Fibroblast of skin of right quadriceps (primary cell): ENCODE measurements at places on chromosomes 11 and 22.

- DNase-seq = no peak
Measured at GRCh38 chr11:45204761-45205160, 58.3 kb downstream of the PRDM11 start.

- no peak for DNase-seq
Measured at GRCh38 chr22:30002861-30003486, 77.3 kb upstream of the HORMAD2 start.

DNA sequence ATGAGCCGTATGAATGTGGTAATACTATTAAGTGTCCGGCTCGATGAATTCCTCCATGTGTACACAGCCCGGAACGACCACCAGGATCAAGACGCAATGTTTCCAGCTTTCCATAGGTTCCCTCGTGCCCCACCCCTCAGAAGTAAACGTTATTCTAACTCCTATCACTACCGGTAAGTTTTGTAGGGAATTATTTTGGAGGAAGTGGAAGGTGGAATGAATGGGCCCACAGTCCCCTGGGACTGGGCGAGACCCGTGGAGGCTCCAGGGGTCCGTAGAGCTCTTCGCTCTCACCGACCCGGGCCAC, 720 bp upstream of the FAR1 start:
- DNase-seq = no peak

GRCh38 chr22:36852056-36852973, 8.5 kb upstream of the NCF4 start:
- DNase-seq = no peak

GRCh38 chr11:10751581-10751940, 515 bp downstream of the CTR9 start:
- no peak for DNase-seq

DNA sequence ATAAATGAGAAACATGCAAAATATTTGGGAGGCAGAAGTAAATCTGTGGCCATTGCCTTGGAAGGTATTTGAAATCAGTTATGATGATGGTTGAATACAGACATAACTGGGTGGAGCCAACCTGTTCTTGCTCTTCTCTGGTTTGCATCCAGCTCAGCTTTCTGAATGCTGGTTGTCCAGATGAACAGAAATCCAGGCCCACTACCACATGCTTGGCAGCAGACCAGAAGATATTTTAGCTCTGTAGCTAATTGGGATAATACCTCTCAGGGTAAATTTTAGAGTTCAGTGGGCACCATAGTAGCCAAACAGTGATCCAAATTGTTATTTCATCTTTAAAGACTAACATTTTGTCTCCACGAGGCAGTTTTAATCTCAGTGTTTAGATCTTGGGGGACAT, 308.3 kb downstream of the RAB38 start:
- DNase-seq = no peak

GRCh38 chr11:1674173-1675131, 22.5 kb upstream of the KRTAP5-6 start:
- no peak for DNase-seq

- no peak for DNase-seq
Measured at GRCh38 chr22:39763276-39763675, 130.3 kb downstream of the ENTHD1 start.

GRCh38 chr22:24525416-24526037, 29.4 kb downstream of the GUCD1 start:
- DNase-seq = peak; percentile 49

DNA sequence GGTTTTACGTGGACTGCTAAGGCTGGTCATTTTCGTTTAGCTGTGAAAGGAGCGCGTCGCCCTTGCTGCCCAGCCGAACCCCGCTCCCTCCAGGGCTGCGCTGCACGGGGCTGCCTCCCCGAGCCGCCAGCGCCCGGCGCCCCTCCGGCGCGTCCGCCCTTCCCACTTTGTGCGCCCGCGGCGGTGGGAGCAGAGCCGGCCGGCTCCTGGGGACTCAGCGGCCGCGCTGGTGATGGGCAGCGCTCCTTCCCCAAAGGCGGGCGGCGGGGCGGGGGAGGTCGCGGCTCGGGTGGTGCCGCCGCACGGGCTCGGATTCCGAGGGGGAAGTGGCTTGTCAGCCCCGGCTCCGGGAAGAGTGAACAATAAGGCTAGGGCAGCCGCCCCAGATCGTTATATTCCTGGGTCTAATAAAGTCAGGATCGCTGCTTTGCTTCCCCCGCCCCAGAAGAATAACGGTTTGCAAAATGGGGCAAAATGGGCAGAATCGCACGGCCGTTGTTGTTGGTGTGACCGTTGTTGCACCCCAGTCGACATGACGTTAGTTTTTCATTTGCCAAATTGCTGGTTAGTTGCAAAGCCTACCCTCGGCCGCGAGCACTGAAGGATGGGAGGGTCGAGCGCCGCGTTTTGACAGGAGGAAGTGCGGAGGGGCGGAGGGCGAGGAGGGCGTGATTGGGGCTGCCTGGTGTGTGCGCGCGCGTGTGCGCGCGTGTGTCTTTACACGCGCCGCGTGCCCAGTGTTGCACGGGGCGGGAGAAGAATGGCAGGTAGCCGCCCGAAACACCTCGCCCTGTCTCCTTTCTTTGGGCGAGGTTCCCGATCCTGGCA, 745 bp downstream of the NCAM1 start:
- DNase-seq = no peak

DNA sequence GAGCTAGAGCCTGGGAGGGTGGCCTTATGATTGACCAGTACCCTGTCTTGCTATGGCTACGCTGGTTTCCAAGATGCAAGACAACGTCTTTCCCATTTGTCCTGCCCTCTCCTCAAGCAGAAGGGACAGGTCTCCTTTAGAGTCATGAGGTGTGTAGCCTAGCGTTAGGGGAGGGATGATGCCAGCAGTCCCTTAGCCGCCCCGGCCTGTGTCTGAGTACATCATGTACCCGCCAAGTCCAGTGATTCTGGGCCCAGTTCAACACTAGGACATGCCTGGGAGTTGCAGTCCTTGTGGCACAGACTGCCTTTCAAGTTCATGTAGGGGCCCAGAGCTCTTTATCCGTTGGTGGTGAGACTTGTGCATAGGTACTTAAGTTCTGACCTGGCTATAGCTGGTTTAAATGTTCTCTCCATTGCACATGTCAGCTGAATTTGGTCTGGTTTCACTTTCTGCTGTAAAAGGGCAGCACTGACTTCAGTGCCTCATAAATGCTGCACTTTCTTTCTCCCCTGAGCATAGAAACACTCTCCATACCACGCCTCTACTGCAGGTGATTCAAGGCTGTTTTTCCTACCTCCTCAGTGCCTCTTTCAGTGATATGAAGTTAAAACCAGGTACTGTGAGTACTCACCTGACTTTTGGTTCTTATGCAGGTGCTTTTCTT, 151.1 kb downstream of the METTL15 start:
- no peak for DNase-seq

DNA sequence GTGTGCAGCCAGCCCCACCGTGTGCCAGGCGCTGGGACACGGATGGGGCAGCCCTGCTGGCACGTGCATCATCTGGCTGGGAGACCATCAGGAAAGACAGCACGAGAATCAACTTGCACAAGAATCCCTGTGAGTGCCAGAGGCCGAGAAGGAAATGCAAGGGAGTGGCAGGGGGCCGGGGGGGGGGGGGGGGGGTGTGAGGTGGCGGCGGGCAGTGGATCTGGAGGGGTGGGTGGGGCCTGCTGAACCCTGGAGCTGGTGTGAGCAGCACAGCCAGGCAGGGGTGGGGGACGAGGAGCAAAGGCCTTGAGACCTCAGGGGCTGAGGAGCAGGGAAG, 14.0 kb upstream of the FLRT1 start:
- no peak for DNase-seq

GRCh38 chr11:15638386-15638787, 523.7 kb downstream of the INSC start:
- DNase-seq = no peak

DNA sequence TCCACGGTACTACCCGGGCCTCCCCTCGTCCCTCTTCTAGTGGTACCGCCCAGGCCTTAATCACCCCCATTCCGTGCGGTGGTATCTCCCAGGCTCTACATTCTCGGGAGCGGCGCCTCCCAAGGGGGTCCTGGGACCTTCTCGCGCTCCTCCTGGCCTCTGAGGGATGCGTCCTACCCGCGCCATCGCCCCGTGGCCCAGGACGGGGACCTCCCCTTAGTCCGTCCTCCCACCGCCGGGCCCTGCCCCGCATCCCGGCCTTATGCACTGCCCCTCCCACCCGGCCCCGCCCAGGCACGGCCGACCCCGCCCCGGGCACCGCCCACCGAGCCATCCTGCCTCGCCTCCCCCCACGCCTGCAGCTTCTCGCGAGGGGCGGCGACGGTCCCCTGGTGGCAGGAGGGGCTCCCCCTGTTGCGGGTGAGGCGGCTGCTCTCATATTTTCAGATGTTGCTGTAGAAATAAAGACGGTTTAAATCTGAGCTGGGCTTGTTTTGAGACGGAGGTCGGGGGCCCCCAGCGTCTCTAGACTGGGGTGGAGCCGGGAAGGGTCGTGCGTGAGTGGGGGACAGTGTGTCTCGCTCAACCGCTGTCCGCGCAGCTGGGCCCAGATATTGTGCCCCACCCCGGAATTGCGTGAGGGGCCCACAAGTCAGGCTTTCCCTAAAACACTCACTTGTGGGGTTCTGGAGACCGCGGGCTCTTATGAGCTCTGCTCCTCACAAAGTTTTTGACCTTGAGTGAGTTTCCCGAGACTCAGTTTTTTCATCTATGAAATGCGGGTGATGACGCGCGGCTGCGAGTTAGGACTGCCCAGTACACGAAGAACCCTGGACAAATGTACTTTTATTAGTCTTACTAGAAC, 828 bp upstream of the RAB1B start:
- peak; percentile 89 for DNase-seq

DNA sequence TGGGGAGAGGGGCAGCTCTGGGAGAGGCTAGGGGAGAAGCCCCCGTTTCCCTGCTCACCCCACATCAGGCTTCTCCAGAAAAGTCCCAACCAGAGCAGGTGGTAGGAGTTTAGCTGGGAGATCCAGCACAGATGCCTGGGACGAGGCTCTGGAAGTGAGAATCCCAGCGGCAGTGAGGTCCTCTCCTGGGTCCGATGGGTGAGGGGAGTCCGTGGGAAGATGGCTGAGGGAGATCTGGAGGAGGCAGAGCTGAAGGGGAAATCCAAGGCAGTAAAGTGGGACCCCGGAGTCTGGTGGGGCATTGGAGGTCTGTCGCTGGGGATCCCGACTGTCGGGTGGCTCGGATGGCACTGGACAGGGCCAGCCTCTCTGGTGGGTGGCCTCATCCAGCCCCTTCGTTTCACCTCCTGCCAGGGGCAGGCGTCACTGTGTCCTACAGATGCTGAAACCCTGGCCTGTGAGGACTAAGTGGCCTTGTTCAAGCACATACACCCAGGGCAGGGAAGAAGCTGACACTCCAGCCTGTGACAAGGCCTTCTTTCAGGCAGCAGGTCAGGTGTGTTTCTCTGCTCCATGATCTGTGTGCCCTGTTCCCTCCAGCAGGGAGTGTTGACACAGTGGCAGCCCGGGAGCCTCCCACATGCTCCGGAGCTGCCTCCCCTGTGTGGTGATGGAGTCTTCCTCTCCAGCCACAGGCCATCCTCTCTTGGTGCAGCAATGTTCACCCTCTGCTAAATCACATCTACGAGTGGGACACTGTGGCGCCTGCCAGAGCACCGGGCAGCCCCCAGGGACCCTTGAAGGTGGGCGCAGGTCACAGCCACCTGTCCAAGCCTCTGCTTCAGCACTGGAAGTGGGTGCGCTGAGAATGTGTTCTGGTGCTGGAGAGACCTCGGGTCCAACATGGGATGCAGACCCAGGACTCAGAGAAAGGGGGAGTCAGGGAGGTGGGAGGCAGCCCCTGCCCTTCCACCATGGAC, 850.8 kb downstream of the BRD1 start:
- DNase-seq = no peak

DNA sequence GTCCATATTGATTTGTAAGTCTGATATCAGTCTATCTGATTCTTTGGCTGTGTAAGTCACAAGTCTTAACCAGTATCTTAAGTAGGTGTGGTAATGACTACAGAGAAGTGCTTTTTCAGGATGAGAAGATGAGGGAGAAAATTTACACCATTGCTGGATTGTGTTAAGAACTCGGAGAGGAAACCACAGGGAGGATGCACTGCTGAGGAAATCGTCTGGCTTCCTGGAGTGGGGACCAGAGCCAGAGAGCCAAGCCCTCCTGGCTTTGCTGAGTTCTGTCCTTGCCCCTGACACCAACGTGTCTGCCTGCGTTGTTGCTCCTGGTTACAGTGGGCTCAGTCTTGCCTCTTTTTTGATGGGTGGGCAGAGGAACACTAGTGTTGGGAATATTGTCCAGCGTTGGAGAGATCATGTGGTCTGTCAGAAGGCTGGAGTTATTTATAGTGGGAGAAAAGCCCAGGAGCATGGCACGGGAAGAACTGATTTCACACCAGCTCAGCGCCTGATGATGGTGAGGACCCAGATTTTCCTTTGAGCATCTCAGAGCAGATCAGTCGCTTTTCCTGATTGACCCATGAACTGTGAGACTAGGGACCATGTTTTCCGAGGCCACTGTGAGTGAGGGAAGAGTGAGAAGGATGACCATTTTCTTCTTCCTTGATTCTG, 29.6 kb downstream of the MARK2 start:
- DNase-seq = no peak

GRCh38 chr11:118438314-118438931, 2.1 kb downstream of the KMT2A start:
- peak; percentile 76 for DNase-seq

- peak; percentile 49 for DNase-seq
Measured at GRCh38 chr11:32809313-32809712, 14.9 kb upstream of the CCDC73 start.

DNA sequence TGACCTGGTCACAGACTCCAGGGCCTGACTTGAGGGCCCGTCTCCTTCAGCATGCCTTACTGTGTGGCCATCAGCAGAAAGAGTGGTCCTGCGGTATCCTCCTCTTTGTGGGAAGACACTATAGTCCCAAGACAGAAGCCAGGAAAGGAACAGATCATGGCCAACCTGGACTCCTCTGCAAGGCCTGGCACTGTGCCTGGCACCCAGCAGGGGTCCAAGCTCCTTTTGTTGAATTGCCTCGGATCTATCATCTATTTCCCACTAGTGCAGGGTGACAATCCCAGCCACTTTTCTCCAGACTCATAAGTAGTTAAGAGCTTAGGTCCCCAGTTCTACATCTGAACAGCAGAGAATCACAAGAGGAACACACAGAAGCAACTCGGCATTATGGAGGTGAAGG, 27.0 kb downstream of the DSCAML1 start:
- DNase-seq = no peak

DNA sequence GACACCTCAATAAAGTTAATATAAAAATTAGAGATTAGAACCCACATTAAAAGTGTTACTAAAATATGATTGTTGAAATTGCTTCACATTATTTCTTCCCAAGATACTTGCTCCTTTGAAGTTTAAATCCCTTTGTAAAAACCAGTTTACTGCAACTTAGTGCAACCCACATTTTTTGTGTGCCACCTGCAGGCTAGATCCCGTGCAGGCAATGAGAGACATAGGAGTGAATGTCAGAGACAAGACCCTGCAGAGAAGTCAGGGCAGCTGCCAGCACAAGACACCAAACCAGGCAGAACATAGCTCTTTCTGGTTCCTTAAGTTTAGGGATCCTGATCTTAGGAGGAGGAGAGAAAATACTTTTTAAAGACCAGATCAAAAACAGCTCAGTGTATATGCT, 142.8 kb upstream of the MTNR1B start:
- DNase-seq = no peak
